ENCODE measurements at places on chromosomes 5 and 9.

GRCh38 chr5:109630093-109630492 lies 59.6 kb upstream of the MAN2A1 start:
- no peak for DNase-seq

DNA sequence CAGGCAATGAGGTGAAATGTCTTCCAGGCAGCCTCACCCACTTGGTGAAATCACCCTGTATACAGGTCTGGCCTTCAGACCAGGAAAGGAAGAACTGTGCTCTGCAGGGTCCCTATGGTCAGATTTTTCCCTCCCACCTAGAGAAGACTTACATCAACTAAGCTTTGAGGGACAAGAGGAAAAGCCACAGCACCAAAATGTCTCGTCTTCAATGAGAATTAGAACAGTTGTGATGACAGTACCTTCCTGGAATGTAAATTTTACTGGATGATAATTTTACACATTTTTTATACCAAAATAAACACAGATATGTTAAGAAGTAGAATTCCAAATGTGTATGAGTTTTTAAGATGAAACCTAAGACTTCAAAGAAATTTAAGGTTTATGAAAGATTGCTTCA lies 283.9 kb downstream of the SPOCK1 start:
- DNase-seq, result no peak

DNA sequence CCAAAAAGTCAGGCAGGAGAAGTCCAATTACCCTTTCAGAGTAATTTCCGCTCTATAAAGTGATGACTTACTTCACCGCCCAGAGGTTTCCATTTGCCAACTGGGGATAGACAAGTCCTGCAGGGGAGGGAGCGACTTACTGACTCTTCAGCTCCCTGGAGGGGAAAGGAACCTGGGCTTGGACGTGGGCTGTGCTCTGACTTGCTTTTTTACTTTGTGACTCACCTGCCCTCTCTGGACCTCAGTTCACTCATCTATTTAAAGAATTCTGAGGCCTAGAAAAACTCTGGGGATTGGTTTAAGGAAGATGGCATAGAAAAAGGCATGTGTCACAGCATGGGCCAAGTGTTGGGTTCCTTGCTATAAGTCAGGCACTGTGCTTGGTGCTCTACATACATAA lies 180.4 kb upstream of the TRIM32 start:
- DNase-seq, result peak; percentile 23

DNA sequence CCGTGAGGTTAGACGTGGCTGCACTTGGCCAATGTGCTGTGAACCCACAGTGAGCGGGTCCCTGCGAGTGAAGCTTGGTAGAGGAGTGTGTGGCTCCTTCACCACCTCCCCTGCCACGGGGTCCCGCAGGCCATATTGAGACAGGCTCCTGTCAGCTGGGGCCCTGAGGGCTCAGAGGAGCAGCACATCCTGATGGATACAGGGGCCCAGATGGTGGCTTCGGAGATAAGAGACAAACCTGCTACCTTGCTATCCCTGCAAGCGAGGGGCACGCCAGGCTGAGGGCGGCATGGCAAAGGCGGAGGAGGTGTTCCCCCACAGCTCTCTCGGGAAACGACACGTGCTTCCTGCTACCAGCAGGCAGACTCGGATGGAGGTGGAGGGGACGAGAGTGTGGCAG lies 33.1 kb downstream of the SLC6A3 start:
- no peak for DNase-seq

DNA sequence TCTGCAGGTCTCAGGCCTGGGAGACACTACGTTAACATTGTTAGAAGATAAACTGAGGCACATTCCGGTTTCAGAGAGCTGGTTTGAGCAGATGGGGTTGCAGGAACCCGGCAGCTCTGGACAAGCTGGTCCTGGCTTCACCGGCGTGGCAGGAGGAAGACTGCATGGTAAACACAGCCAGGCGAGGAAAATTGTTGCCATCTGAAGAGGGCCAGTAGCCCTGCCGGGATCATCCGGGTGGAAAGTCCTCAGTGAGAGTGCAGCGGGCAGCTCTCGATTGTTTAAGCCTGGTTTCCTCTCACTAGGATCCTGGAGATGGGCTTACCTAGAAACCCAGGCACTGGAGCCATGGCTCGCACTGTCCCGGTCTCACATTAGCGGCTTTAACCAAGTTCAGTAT lies 226.9 kb downstream of the IRX2 start:
- no peak for DNase-seq

- DNase-seq, result no peak
Measured at GRCh38 chr5:40680741-40681362, 1.1 kb downstream of the PTGER4 start.

DNA sequence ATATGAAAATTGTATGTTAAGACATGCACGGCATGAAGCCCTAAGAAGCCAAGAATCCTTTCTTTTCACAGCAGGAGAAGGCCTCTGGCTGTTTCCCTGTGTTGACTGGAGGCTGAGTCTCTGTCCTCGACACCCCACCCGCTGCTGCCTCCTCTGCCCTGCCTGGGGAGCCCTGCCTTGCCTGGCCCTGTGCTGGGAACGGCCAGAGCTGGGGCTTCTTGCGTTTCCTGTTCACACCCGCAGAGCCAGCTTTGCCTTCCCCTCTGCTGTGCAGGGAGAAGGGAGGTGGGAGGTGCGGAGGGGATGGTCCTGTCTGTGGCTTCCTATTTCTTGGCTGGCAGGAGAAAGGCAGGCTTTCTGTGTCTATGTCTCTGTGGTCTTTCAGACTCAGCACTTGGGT lies 6.9 kb upstream of the GMCL2 start:
- DNase-seq, result no peak

DNA sequence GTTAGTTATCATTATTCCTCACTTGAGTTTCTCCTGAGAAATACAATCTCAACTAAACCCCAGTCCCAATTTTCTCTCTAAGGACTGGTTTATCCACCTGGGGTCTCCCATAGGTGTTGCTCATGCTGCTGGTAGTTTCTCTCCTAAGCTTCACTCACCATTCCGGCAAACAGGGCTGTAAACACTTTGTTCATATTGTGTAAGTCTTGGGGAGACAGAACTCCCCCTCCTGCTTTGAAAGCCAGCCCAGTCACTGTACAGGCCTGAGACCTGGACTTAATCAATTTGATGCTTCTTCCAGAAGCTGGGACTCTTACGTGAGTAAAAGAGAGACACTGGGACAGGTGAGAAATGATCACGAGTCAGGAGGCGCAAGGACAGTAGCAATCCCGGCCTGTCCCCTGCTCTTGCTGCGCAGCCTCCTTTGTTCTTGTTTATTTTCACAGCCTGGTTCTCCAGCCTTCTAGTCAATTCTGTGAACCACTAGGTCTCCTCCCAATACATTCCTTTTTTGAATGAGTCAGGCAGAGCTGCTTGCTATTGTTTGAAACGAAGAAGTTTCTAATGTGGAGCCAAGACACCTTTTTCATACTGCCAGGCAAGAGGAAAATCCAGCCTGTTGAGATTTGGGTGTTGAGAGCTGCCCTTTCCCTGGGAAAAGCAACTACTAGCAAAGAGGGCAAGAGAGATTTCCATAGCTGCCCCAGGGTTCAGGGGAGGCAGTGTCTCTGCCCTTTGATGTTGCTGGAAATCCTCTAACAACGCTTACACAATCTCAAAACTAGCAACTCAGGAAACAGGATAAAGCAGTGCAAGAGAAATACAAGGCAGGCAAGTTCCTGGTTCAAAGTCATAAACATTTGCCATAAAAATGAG lies 9.2 kb upstream of the SHROOM1 start:
- DNase-seq, result peak; percentile 71

Data from cardiac fibroblast (primary cell).